ENCODE measurements at places on chromosomes 5 and 9.

DNA sequence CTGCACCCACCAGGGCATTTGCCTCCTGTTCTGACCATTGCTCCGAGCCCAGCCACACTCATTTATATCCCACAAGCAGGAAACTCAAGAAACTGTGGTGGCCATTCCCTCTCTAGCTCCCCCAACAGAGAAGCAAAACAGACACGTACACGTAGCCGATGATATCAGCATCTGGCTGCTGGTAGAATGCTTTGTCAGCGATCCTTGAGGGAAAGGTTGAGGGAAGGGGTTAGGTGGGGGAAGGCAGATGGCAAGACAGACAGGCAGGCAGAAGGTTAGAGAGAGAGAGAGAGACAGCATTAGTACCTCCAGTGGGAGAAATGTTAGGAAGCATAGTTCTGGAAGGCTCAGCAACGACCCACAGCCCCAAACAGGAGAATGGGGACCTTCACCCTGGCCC is 7.8 kb downstream of the HIGD2A start:
- no peak for DNase-seq
- H3K27ac ChIP-seq: no peak overlapping the region

GRCh38 chr5:113694576-113694975 is 181.1 kb downstream of the YTHDC2 start:
- H3K27ac ChIP-seq: no peak overlapping the region
- no peaks in the 10 kb centered on the region for H3K36me3 ChIP-seq
- H3K4me3 ChIP-seq: no peak overlapping the region
- DNase-seq: no peak

DNA sequence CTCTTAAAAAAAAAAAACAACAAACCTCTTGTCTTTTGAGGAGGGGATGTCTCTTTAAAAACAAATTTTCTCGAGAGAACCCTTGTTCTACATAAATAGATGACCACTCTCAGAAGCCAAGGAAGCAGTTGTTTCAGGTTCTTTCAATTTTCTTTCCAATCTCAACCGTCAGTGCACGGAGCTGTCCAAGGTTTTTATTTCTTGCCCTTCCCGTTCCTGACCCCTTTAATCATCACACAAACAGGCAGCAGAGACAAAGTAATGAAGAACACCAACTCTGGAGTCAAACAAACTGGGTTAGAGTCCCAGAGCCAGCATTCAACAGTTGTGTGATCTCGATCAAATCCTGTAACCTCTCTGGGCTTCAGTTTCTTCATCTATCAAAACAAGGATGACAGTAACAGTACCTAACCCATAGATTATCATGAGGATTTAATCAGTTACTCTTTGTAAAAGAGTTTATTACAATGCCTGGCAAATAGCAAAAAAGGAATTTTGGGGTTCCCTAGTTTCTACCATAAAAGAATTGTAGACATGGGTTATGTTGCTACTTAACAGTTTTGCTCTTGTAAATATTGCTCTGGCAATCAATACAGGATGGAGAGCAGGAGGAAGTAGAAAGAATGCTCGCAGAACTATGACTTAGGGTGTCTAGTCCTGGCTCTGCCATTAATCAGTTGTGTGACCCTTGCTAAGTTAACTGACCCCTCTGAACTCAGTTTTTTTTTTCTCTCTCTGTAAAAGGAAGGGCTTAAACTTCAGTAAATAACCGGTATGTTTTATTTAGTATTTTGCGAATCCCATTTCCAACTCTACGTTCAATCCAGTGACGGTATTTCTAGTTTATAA is 1.0 kb upstream of the NIM1K start:
- H3K27me3 ChIP-seq: peaks cover 3% of the 10 kb centered on the region
- no peaks in the 10 kb centered on the region for H3K36me3 ChIP-seq
- no peak for DNase-seq
- H3K27ac ChIP-seq: no peak overlapping the region
- H3K4me3 ChIP-seq: no peak overlapping the region

GRCh38 chr5:12951846-12952245 is 992.6 kb downstream of the DNAH5 start:
- no peak overlapping the region for H3K27ac ChIP-seq
- no peak for DNase-seq
- no peaks in the 10 kb centered on the region for H3K36me3 ChIP-seq

DNA sequence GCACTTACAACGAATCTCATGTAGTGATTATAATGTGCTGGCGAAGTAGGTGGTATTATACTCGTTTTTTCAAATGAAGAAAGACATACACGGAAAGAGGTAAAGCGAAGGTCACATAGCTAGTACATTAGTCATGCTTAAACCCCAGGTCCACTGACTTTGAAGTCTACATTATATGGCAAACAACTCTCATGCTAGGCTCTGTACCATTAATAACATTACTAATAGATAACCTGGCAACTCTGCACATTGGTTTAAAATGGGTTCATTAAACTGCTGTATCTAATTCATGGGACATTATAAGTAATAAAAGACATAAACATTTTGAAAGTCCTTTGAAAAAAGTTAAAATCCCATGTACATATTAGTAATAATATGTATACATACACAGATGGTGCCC is 21.2 kb downstream of the FYB1 start:
- DNase-seq: no peak
- H3K4me1 ChIP-seq: peaks cover 26% of the 10 kb centered on the region
- peaks cover 5% of the 10 kb centered on the region for H3K36me3 ChIP-seq
- H3K27ac ChIP-seq: peak overlapping the region; percentile 90
- H3K4me3 ChIP-seq: peak overlapping the region; percentile 58

GRCh38 chr5:68919988-68920490 is 173.8 kb upstream of the SLC30A5 start:
- H3K27me3 ChIP-seq: peaks cover 6% of the 10 kb centered on the region
- H3K36me3 ChIP-seq: no peaks in the 10 kb centered on the region
- no peak overlapping the region for H3K27ac ChIP-seq
- H3K4me3 ChIP-seq: no peak overlapping the region

DNA sequence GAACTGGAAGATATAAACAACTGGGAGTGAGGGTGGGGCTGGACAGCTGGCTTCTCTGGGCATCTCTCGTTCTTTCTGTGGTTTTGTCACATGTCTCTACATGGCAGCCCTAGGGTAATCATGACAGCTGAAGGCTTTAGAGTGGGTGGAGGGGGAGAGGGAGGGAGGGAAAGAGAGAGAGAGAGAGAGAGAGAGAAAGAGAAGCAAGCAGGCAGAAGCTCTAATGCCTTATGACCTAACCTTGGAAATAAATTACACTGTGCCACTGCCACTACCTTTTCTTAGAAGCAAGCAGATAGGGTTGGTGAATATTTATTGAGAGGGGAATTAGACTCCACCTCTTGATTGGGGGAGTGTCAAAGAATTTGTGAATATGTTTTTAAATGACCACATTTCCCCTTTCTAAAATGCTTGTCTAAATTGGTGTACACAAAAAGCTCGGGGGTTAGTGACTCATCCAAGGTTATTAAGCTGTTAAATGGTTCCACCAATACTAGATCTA is 2.6 kb upstream of the DAPK1 start:
- no peaks in the 10 kb centered on the region for H3K4me1 ChIP-seq
- H3K27ac ChIP-seq: no peak overlapping the region
- H3K4me3 ChIP-seq: no peak overlapping the region
- peaks cover 5% of the 10 kb centered on the region for H3K27me3 ChIP-seq
- H3K36me3 ChIP-seq: no peaks in the 10 kb centered on the region
- no peak for DNase-seq

GRCh38 chr5:143208781-143209510 is 194.5 kb downstream of the NR3C1 start:
- H3K27ac ChIP-seq: no peak overlapping the region
- H3K4me1 ChIP-seq: no peaks in the 10 kb centered on the region
- H3K36me3 ChIP-seq: no peaks in the 10 kb centered on the region
- H3K4me3 ChIP-seq: no peak overlapping the region
- no peak for DNase-seq
- H3K27me3 ChIP-seq: no peaks in the 10 kb centered on the region

DNA sequence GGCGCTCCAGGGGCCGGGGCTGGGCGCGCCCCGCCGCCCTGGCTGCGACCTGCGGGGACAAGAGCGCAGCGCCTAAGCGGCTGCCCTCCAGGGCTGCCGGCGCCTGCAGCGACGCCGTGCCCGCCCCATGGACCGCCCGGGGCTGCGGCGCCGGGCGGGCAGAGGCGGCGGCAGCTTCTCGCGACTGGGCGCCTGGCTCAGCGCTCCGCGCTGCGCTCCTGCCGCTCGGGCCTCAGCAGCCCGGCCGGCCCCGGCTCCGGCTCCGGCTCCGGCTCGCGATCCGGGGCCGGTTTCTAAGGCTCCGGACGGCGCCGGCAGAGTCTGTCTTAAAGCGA is at the start of gene PITX1:
TSS of gene PITX1 (minus strand) at position 328 of the 335 bp plus-strand sequence. CDS start 347 bp downstream, outside the sequence.
- DNase-seq: no peak
- H3K27ac ChIP-seq: no peak within 1 kb of the TSS
- no peaks in the 10 kb centered on the region for H3K36me3 ChIP-seq
- peaks cover 21% of the 10 kb centered on the region for H3K4me1 ChIP-seq
- H3K4me3 ChIP-seq: peak within 1 kb of the TSS; percentile 47
- H3K27me3 ChIP-seq: peaks cover 67% of the 10 kb centered on the region

- H3K4me3 ChIP-seq: no peak overlapping the region
- no peak overlapping the region for H3K27ac ChIP-seq
- no peak for DNase-seq
- no peaks in the 10 kb centered on the region for H3K4me1 ChIP-seq
- no peaks in the 10 kb centered on the region for H3K27me3 ChIP-seq
- no peaks in the 10 kb centered on the region for H3K36me3 ChIP-seq
Observed at GRCh38 chr5:139378101-139378825, 4.8 kb downstream of the SLC23A1 start.

DNA sequence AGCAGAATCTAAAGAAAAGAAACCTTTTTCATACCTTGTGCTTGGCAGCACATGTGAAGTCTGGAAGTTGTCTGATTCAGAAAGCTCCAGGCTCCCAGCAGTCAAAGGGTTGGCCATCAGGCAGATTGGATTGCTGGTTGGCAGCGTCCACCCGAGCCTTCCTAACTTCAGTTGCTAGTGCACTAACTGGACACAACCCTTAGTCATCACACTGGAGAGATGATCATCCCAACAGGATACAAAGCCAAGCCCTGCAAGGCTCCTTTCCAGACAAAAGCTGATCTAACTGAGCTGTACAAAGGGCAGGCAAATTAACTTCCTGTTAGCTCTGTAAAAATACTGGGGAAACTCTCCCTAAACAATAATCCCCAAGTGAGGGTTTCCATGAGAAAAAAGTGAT is 185.6 kb downstream of the SNX18 start:
- no peak overlapping the region for H3K4me3 ChIP-seq
- no peaks in the 10 kb centered on the region for H3K36me3 ChIP-seq
- DNase-seq: no peak
- no peaks in the 10 kb centered on the region for H3K27me3 ChIP-seq
- no peaks in the 10 kb centered on the region for H3K4me1 ChIP-seq

DNA sequence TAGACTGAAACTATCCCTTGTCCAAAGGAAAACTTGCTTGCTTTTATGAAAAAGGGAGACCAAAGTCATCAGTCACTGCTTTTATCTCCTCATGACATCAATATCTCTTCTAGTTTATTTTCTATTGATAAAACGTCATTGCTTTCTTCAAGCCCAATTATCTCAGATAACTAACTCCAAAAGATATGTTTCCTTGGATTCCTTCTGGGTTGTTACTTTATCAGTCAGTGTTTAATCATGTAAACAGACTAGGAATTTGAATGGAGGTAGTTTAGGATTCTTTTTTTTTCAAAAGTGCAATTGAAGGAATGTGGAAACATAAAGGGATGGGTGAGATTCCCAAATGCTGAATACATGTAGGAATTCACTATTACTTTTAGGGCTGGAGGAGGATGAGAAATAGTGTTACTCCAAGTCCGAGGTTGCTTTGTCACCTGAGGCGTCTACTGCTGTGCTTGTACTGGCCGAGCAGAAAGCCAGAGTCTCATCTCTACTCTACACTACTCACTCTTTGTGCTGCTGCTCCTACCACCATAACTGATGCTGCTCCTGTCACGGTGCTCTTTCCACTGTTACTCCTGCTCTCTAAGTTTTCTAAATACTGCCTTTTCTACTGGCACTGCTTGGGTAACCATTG is 1697.1 kb upstream of the NUDT12 start:
- H3K36me3 ChIP-seq: no peaks in the 10 kb centered on the region
- no peaks in the 10 kb centered on the region for H3K27me3 ChIP-seq
- no peaks in the 10 kb centered on the region for H3K4me1 ChIP-seq
- DNase-seq: no peak

DNA sequence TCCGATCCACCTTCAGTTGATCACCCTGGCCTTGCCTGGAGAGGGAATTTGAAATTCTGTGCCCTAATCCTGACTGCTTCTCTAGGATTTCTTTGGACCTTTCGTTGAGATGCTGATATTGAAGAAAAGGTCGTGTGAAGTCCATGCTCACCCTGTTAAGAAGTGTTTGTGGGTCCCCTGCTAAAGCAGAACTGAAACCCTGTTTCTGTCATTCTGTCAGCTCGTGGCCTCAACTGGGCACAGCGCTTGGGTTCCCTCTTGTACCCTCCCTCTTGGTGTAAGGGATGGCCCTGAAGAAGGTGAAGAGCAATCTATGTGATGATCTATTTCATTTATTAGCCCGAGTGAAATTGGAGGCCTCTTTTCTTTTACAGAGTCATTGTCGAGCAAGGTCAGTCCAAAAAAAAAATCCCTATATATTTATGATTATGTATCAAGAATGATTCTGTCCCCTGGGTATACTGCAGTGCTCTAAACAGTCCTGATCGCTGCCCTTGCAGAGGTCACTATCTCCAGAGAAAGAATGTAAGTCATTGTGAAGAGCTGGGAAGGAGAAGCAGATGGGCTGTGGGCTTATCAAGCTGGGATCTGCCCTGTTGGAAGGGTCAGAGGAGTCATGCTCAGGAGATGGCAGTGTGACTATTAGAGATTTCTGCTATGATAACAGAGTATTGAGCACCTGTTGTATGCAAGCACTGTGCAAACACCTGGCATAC is 56.1 kb downstream of the WWC1 start:
- no peak overlapping the region for H3K27ac ChIP-seq
- H3K36me3 ChIP-seq: no peaks in the 10 kb centered on the region

GRCh38 chr9:99013550-99013949 is 69.8 kb downstream of the COL15A1 start:
- no peak for DNase-seq
- no peaks in the 10 kb centered on the region for H3K27me3 ChIP-seq
- H3K36me3 ChIP-seq: no peaks in the 10 kb centered on the region
- no peak overlapping the region for H3K4me3 ChIP-seq
- peaks cover 9% of the 10 kb centered on the region for H3K4me1 ChIP-seq

DNA sequence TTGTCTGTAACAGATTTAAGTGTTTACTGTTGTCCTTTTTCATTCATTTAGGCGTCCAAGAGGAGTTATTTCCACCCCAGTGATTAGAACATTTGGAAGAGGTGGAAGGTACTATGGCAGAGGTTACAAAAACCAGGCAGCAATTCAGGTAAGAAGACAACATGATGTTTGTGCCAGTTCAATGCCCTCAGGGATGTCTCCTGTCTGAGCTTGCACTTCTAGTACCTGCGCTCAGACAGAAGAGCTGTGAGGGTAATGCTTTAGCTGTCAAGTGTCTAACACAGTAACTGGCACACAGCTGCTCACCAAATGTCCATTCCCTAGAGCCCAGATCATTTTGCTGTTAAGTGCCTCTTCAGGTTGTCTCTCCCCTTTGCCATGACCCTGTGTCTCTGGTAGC is 14.2 kb upstream of the PHF2 start:
- no peak for DNase-seq
- H3K4me1 ChIP-seq: peaks cover 4% of the 10 kb centered on the region
- H3K36me3 ChIP-seq: peaks cover 56% of the 10 kb centered on the region

Measured in effector memory CD4-positive, alpha-beta T cell (primary cell).